ENCODE measurements at places on chromosomes 4 and X.
A peak's percentile ranks its signal among the peaks of the same experiment; 100 is the strongest.

DNA sequence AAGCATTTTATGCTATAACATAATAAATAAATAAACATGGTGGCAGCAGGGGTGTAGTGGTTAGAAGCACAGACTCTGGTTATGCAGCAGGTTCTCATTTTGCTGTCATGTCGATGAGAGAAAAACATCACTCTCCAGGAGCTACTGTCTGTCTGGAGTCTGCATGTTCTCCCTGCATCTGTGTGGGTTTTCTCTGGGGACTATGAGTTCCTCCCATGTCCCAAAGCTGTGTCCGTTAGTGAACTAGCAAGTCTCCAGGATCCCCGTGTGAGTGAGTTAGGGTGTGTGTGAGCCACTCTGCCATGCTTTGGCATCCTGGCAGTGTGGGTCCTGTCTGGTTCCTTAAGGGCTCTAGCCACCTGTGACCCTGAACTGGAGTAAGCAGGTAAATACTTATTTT is 585.6 kb upstream of the AGA start:
- no peak for DNase-seq

DNA sequence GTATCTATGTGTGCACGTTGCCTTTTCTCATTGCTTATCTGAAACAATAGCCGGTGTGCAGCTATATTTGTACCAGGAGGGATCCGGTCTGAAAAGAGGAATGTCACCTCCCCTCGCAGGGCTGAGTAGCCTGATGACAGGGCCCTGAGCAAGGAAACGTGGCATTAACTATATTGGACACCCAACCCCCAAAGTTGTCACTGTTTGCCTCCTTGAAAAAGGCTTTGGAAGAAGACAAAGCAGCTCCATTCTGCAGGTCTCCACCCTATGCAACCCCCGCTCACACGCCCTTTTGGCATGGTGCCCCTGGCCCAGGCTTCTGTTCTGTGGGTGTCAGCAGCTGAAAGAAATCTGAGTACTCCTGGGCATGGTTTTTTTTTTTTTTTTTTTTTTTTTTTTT is 8.2 kb downstream of the PRRG3 start:
- DNase-seq: no peak

DNA sequence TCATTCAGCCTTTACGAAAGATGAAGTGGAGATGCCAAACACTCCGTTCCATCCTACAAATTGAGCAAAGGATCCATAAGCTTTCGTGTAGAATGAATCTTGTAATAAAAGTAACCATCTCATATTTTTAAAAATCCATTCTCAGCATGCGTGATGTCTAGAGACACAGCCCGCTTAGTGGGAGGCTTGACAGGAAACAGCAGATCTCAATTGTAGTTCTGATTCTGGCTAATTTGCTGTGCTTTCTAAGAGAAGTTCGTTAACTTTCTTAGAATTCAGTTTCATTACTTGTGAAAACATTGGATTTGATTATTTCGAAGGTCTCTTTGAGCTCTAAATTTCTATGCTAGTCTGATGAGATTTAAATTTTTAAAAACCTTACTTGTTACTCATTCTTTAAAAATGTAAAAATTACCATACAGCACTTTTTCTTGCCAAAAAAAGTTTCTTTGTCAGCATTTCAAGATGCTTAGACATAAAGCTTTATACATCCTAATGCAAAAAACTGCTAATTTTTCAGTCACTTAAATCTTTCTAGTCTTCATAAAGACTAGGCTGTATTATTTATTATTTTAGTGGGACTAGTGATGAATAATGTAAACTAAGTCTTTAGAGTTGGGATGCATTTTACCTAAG is 66.9 kb upstream of the NEIL3 start:
- no peak for DNase-seq

GRCh38 chrX:12007881-12008280 is 130.4 kb upstream of the FRMPD4 start:
- DNase-seq: no peak

GRCh38 chrX:103616676-103617186 is 9.0 kb downstream of the TCEAL3 start:
- DNase-seq: no peak

- no peak for DNase-seq
Observed at GRCh38 chrX:100098660-100099375, 311.3 kb downstream of the PCDH19 start.

GRCh38 chr4:175066923-175067627 is 148.9 kb downstream of the ADAM29 start:
- DNase-seq: no peak

GRCh38 chr4:139015948-139016471 is 429 bp downstream of the NOCT start:
- DNase-seq: peak; percentile 30

- DNase-seq: no peak
Observed at GRCh38 chrX:37995428-37995827, 10.9 kb upstream of the SYTL5 start.

DNA sequence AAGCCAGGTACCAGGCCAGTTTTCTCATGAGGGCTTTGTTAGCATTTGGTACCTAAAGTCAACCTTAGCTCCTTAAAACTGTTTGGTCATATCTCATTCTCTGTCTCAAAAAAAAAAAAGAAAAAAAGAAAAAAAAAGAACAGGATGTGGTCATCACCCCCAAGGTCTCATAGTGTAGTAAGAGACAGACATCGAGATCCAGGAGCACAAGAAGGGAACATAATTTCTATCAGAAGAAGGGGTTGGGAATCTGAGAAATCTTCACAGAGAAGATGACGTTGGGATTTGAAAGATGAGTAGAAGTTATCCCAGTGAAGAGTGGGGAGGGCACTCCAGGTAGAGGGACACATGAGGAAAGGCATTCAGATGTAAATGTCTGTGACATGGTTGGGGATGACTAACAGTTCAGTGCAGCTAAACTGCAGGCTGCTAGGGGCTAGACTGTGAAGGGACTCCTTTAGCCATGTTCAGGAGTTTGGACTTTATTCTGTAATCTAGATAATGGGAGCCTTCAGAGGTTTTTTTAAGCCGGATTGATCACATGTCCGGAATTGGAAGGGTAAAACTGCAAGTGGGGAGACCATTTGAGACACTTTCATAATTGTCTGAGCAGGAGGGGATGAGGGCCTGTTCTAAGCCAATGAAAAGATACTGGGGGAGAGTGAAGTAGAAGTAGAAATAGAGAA is 26.9 kb upstream of the GJB1 start:
- peak; percentile 19 for DNase-seq

DNA sequence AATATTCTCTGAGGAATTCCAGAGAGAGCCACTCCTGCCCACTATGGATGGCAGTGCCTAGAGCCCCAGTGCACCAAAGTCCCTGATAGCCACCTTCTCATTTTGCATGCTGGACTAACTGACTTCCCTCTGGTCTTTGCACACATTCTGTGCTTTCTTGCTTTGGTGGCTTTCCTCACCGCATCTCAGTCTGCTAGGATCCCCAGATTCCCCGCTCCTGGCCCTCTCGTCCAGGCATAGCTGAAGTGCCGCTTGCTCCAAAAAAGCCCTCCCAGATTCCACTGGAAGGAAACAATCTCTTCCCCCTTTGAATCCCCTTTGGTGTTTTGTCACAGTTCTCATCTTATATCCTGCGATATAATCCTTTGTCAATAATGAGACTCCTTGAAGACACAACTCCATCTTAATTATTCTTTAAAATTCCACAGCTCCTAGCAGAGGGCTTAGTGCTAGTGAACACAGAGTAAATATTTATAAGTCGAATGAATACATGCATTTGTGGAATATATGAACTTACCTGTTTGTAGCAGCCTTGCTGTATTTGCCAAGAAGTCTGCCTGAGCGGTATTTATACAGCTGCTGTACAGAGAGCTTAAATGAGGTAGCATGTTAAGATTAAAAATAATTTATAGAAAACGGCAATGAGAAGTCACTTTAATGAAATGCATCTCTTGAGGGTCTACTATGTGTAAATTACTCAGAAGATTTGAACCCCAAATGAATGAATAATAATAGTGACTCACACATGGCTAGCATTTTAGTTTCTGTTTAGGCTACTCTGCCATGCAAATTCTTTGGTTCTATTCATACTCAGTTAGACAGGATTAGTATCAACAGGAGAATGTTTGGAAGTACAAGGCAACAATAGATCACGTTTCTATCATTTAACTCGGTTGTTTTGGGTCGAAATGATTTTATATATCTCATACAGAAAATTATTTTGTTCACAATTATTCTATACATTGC is 421.9 kb upstream of the TENM3 start:
- DNase-seq: no peak

GRCh38 chr4:624705-625590 is at the start of gene PDE6B:
Gene PDE6B (plus strand): TSS chr4:625573. CDS start chr4:625627, 54 bp downstream.
- no peak for DNase-seq

DNA sequence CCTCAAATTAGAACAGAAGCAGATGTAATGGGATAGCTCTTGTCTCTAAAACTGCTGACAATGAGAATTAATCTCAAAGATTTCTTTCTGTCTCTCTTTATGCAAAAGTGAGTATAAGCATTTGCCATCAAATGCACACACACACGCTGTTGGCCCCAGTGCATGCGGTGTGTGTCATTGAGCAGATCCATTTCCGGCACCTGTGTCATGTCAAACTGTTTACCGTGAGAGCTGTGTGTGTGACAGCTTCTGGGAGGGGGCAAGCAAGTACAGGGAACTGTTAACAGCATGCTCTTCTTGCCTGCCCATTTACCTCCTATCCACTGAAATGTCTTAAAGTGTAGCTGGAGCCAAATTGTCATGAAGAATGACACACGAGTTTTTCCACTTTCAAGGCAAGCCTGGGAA is 297.9 kb upstream of the FAT4 start:
- no peak for DNase-seq

DNA sequence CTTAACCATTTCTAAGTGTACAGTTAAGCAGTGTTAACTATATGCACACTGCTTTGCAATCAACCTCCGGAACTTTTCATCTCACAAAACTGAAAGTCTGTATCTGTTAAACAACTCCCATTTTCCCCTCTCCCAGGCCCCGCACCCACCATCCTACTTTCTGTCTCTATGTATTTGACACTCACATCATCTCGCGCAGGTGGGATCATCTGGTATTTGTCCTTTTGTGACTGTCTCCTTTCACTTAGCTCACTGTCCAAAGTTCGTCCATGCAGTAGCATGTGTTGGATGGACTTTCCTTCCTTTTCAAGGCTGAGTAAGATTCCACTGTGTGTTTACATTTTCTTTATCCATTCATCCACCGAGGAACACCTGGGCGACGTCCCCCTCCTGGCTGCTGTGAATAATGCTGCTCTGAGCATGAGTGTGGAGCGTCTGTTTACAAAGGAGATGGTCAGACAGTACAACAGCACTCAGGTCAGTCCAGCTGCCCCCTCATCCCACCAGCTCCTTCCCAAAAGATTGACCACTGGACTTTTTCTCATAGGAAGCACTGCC is 39.8 kb downstream of the DCTD start:
- no peak for DNase-seq

Data from CD4-positive, alpha-beta T cell treated with Interleukin-2 at 100 ng/mL for 4 hours (primary cell).